ENCODE measurements at places on chromosomes 3 and 15. TPM values are rescaled to one million over a fixed set of nuclear protein-coding genes. Genes with fewer than 3 reads are reported as not detected.

CP gene
- not detected for total RNA-seq

- peak; percentile 30 for DNase-seq
Measured at GRCh38 chr15:69141286-69141701, 19.1 kb upstream of the GLCE start.

GRCh38 chr3:44511238-44511566 is 33.7 kb upstream of the ZNF445 start:
- DNase-seq, result peak; percentile 3

- no peak for DNase-seq
Measured at GRCh38 chr3:46884929-46885328, 7.4 kb downstream of the PTH1R start.

DNA sequence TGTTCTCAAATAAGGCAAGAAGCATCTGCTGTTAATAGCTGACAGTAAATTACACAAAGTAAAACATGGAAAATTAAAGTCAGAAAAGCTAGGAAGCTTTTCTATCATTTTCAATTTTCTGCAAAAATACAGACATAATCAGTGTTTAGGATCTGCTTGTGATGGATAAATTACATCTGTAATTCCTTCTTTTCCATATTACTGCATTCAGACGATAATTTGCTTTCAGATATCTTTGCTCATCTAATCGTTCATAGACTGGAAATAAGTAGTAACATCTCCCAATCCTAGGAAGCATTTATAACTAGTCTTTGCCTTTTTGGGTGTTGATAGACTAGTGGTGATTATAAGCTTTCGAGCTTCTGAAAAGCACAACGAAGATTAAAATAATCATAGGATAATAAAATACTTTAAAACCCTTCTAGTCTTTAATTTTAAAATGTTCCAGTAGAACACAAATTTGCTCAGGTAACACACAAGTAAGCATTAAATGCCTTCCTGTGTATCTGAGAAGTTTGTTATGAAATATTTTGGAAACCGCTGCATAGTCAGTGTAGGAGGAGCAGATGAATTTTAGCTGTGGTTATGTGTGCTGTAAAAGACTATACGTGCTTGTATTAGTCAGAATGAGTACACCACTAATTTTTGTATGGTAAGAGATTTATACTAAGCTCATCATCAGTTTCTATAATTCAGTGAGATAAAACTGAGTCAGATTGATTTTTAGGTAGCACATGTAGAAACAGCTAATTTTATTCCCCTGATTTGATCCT is 41.0 kb downstream of the MBNL1 start:
- peak; percentile 54 for DNase-seq

- DNase-seq, result no peak
Measured at GRCh38 chr15:54803987-54804386, 392.8 kb downstream of the RSL24D1 start.

- no peak for DNase-seq
Measured at GRCh38 chr3:13818919-13819318, 61.0 kb downstream of the WNT7A start.

RABL3 gene
- total RNA-seq, result 26.0 TPM

- DNase-seq, result no peak
Measured at GRCh38 chr3:52222319-52223221, 2.9 kb downstream of the TLR9 start.

DNA sequence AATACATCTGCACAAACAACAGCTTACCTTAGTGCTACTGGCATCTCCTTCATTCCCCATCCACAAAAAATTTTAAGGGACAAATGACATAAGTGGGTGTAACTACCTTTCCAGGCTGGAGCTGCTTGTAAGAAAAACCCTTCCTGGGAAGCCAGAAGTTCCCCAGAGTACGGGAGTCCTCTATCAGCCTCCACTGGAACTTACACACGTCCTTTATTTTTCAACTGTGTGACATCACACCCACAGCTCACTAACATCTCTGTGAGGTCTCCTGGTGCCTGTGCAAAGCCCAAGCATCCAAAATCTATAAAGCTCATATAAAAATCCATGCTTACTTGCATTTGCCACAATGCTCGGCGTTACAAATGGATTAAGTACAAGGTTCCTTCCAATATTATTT is 27.6 kb downstream of the LRIG1 start:
- no peak for DNase-seq

- DNase-seq, result no peak
Measured at GRCh38 chr3:23657647-23658046, 148.1 kb upstream of the UBE2E1 start.
